ENCODE measurements at places on chromosomes 6 and 20.

DNA sequence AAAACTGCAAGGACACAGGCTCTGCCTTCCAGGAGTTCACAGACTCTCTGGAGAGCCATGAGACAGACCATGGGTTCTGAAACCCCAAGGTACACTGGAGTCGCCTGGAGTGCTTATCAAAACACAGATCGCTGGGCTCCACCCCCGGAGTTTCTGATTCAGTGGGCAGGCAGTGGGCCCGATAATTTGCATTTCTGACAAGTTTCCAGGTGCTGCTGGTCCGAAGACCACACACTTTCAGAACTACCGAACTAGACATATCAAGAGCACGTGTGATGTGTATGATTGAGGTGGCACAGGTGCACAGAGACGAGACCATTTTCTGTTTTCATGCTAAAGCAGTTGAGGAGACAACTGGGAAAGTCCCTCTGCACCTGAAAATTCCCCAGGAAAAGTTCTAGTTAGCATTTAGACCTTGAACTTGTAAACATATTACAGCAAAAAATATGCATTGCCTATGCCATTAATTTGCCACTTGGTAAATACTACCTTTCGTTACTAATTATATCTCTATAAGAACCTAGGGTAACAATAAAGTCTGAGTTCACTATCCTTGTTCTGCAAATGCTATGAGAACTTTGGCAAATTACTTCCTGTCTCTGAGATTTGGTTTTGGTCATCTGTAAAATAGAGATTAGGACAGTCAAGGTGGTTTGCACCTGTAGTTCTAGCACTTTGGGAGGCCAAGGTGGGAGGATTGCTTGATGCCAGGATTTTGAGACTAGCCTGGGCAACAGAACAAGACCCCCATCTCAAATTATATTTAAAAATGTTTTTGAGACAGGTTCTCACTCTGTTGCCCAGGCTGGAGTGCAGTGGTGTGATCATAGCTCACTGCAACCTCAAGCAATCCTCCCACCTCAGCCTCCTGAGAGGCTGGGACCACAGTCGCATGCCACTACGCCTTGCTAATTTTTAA lies 14.3 kb upstream of the PIM1 start:
- no peak for DNase-seq

- DNase-seq = no peak
Measured at GRCh38 chr6:154479771-154480639, 30.5 kb downstream of the CNKSR3 start.

DNA sequence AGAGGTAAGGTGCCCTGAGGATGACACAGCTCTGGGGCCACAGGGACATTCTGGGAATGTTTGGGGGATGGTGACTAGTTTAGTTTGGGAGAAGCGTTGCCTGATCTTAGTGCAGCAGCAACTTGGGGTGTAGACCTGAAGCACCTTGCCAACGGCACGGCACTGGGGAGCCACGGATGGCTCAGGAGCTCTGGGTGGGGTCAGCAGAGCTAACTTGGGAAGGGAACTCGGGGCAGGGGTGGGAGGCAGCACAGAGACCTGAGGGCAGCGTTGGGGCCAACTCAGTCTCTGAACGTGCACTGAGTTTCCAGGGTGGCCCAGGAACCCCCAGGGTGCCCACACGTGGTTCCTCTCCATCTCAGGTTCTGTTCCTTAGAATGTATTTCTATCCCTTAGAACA lies 14.9 kb downstream of the THBS2 start:
- DNase-seq = no peak

DNA sequence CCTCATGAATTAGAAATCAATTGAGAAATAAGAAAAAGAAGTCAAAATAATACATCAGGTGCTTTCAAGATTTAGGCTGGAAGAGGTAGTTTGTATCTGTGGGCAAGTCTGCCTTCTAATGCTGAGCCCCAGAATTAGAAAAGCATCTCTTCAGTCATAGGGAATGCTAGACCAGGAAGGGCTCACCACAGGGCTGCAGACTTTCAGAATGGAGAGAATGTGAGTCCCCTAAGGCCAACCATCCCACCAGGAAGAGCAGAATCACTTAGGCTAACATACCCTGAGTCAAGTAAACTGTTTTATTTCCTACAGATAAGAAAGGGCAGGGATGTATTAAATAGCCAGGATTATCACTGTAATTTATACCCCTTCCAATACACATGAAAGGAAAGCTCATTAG lies 510.2 kb downstream of the RNF144B start:
- no peak for DNase-seq

DNA sequence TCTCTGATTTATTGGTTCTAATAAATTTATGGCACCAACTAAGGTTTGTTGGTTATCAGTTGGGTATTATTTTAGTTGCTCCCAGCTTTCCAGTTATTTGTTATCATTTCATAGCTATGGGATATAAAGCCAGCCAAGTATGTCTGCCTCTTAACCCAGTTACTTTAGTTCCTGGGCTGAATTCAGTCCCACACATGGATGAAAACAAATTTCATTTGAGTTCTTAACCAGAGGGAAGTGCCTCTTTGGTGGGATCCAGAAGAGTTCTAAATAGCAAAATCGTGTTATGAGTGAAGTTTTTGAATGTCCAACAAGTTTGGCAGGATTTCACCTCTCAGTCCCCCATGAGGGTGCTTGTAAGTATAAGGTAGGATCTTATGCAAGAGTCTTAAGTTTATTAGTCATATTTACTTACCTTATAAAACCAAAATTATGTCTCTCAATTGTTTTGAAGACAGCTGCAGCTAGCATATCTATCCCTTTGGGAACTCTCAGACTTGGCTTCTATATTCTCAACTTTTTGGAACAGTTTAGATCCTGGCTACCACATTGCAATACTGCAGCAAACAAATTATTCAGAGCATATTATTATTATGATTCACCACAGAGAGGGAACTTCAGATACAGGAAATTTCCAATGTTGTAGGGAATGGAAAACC lies 683.6 kb downstream of the BCKDHB start:
- no peak for DNase-seq

GRCh38 chr20:54680872-54681619 lies 205.7 kb downstream of the DOK5 start:
- DNase-seq = peak; percentile 69

DNA sequence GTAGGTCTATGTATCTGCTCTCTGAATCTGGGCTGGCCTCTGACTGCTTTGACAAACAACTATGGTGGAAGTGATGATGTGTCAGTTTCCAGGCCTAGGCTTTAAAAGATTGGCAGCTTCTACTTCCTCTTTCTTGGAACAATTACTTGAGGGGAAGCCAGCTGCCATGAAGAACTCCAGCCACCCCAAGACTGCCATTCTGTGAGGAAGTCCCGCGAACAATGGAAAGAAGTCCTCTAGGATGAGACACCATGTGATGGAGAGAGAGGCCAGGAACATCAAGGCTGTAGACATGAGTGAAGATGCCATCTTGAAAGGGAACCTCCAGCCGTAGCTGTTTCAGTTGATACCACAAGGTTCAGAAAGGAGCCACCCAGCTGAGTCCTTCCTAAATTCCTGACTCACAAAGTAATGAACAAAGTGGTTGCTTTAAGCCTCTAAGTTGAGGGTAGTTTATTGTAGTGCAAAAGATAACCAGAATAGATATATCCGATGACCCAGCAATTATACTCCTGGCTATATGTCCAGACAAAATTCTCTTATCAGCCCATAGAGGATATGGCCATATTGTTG lies 15.3 kb upstream of the TCF15 start:
- DNase-seq = no peak

DNA sequence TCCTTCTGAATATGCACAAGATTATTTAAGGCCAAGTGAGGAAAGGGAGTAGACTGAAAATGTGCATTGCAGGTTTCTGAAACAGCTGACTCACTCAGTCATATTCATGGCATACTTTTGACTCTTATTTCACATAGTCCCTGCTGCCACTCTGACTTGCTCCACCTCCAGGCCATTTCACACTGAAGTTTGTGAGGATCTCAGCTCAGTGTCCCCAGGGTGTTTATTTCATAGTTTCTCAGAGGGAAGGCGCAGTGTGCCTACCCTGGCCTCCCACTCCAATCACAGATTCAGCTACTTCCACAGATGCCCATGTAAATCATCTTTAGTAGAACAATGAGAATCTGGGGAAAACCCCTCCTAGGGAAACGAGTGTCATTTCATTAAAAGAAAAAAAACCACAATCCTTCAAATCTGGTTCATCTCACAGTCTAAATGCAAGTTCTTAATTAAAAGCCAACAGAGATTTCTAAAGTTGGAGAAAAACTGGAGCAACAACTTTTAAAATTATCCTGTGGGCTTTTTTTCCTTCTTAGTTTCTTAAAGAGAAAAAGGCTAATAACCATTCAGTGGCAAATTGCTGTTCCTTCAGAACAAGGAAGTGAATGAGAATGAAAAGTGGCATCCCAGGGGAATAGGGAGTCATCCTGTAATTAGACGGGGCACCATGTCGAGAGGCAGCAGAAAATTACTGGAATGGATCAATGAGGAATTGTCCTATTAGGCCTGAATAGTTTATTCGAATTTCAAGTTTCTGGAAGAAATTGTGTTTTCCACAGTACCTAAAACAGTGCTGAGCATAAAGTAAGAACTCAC lies 133.6 kb downstream of the TFAP2B start:
- DNase-seq = no peak

DNA sequence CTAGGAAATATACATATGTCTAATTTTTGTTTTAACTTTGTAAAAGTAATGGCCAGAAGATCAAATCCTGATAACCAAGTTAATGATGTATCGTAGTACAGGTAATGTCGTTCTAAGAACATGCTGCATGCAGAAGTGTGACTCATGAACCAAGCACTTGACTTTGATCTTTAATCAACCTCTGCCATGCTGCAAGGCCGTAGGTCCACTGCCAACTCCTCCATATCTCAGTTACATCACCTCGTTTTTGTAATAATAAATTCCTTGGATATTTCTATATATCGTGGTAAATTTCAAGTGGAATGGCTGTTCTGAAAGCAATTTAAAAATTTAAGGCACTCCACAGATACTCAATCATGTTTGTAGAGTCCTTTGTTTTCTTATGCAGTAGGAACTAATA lies 771.7 kb downstream of the EPHA7 start:
- no peak for DNase-seq

GRCh38 chr6:46042355-46042999 lies 26.8 kb upstream of the CLIC5 start:
- DNase-seq = peak; percentile 21

Data from neuronal stem cell (in vitro differentiated cells).